ENCODE measurements at places on chromosomes 12 and 14.

DNA sequence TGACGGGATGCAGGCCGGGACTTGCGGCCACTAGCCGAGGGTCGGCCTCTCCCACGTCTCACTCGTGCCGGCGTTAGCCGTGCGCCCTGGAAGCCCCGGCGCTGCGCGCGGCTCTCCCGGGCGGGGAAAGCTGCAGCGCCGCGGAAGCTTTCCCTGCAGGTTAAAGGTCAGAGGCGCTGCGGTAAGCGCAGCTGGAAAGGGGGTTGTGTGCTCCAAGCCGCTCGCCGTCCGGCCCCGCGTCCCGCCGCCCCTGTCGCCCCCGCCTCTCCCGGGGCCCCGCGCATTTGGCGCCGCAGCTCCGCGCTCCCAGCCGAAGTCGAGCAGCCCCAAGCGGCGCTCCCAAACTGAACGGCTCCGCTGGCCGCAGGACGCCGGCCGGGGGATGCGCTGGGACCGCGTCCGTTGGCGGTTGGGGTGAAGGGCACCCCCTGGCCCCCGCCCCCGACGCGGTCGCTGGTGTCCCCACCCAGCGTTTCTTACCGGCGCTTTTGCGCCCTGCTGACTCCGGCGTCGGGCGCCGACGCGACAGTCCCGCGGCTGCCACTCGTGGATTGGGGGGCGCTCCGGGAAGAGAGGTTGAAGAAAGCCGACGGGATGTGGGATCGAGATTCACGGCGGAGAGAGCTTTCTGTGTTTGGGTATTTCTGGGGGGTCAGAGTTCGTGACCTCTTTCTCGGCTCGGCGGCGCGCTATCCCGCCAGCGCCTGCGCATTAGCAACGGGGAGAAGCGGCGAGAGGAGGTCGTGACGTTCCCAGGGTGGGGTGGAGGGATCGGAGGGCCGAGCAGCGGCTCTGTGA, at the start of gene NR2C1:
Gene NR2C1 (minus strand): TSS at position 719 of the 798 bp plus-strand sequence. CDS start 6,234 bp downstream, outside the sequence.
- DNase-seq = peak; percentile 94

DNA sequence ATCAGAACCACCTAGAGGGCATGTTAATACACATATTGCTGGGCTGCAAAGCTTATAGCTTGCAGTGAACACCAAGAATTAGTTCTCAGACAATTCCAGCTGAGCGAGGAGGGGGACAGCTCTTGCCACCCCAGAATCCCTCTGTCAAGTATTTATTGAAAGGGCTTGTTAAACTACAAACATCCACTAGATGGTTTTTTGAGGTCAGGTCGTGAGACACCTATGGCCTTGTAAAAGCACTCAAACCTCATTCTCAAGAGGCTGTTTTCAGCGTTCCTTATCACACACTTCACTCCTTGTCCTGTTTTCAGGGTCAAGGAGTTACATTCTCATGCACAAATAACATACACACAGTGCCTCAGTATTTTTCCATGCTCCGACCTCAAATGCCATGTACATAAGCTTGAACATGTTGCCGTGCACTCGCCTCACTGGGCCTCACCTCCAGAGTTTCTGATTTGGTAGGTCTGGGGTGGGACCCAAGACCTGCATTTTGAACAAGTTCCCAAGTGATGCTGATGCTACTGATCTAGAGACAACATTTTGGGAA, 98.8 kb upstream of the PTPRR start:
- DNase-seq = no peak

GRCh38 chr12:29081101-29081500, 68.0 kb upstream of the FAR2 start:
- no peak for DNase-seq

- DNase-seq = no peak
Observed at GRCh38 chr12:82673698-82674097, 13.0 kb upstream of the TMTC2 start.

- no peak for DNase-seq
Observed at GRCh38 chr14:62031504-62031903, 269.3 kb downstream of the SNAPC1 start.

DNA sequence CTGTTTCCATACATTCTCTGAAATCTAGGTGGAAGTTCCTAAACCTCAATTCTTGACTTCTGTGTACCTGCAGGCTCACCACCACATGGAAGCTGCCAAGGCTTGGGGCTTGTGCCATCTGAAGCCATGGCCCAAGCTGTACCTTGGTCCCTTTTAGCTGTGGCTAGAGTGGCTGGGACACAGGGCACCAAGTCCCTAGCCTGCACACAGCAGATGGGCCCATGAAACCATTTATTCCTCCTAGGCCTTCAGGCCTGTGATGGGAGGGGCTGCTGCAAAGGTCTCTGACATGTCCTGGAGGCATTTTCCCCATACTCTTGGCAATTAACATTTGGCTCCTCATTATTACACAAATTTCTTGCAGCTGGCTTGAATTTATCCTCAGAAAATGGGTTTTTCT, 40.0 kb upstream of the COCH start:
- DNase-seq = no peak

GRCh38 chr14:61643555-61643954, 51.8 kb upstream of the HIF1A start:
- peak; percentile 83 for DNase-seq

- DNase-seq = no peak
Observed at GRCh38 chr12:109458771-109459208, 18.3 kb downstream of the KCTD10 start.

- DNase-seq = no peak
Observed at GRCh38 chr12:111826316-111826715, 15.7 kb upstream of the MAPKAPK5 start.

GRCh38 chr12:120668091-120668867, 18.7 kb upstream of the MLEC start:
- DNase-seq = no peak

DNA sequence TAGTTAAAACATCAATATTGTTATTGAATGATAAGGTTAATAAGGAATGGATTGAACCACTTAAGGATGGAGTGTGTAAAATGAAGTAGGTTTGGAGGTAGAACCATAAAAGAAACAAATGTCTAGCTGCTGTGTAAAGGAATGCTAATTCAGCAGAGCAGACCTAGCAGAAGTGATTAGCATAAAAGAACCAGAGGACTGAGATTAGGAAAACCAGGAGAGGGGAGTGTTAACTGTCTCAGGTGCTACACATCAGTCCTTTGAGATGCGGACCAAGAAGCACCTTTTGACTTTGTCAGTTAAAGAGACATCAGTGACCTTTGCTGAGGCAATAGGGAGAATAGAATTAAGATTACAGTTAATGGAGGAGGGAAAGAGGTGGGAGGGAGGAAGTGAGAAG, 84.5 kb downstream of the PLEKHA5 start:
- no peak for DNase-seq

DNA sequence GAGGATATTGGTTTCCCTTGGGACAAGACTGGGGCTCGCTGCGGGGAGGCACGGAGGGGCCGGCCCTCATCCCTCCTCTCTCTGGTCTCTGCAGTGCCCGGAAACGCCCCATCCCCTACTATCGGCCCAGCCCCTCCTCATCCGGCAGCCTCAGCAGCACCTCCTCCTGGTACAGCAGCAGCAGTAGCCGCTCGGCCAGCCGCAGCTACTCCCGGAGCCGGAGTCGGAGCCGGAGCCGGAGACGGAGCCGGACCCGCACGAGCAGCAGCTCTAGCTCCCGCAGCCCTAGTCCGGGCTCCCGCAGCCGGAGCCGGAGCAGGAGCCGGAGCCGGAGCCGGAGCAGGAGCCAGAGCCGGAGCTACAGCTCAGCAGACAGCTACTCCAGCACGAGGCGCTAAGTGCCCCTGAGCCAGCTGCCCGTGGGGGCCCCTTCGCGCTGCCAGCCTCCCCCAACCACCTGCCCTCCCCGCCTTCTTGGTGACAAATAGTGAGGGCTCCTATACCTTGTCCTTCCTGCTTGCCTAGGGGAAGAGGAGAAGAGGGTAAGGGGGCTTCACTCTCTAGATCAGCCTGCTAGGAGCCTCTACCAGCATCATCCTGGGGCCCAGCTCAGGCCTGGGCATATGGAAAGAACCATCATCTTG, 22.2 kb upstream of the HSPB8 start:
- DNase-seq = no peak

GRCh38 chr12:107064243-107064642, 29.1 kb downstream of the CRY1 start:
- DNase-seq = no peak

DNA sequence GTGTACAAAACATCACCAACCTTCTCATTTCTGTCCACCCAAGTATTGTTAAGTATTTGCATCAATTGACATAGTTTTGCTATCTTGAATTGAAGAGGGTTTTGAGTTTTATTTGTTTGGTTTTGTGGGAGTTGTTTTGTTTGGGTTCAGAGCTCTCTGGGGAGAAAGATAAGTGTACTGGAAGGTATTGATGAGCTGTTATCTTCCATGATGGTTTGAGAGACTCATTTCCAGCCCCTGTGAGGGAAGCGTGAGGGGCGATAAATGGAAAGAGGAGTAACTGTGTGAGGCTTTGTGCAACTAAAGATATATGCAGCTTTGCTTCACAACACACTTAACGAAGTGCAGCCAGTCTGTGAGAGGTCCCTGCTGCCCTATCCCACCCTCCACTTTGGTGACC, 15.7 kb upstream of the CIPC start:
- no peak for DNase-seq

- no peak for DNase-seq
Observed at GRCh38 chr14:24741871-24742270, 107.9 kb upstream of the GZMB start.

DNA sequence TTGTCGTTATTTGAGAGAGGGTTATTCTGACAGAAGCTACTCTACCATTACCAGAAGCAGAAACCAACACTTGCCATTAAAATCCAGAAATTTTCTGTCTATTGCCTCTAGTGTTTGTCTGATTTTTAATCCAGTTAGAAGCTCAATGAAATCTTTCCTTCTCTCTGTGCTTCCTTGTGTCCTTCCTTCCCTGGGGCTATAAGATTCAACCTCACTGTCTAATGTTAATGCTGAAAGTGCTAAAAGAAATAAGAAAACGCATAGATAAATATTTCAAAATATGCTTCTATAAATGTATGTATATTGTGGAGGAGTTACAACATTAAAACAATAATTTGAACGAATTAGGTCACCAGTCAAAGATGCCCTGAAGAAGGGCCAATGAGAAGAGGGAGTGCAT, 120.8 kb downstream of the SEC23A start:
- DNase-seq = no peak

DNA sequence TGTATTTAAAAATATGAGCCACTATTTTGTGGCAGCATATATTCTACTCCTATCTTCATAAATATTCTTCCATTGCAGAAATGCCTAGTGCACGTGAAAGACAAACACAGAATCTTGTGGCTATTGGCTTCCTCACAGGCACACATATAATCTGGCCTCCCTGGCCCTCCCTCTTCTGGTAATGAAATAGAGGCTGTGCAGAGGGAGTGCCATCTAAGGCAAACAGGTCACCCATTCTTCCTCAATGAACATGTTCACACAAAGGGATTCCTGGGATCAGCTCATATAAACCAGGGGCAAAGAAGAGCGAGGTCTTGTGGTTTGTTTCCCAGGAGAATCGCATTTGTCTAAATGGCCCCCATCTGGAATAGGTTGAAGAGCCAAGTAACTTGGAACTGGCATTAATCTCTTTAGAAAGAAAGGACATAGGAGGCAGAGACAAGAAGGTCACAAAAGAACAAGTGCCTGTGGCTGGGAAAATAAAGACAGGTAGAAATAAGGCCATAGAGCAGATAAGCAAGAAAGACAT, 171.6 kb upstream of the PTPRQ start:
- no peak for DNase-seq

- no peak for DNase-seq
Observed at GRCh38 chr14:33794791-33795305, 156.0 kb downstream of the EGLN3 start.

DNA sequence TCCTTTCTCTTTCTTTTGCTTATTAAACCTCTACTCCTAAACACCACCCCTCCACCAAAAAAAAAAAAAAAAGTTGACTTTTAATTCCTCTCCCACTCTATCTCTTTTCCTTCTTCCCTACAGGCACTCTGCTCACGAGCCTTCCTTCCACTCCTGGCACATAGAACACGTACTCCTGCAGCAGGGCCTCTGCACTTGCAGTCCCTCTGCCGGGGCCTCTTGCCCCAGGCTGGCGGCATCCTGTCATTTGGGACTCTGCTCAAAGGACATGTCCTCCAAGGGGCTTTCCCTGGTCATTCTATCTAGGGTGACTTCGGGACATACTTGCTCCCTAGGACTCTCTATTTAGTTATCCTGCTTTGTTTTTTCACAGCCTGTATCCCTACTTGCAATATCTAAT, 7.7 kb downstream of the FOS start:
- peak; percentile 45 for DNase-seq

GRCh38 chr12:106897082-106897481, 58.6 kb upstream of the TMEM263 start:
- no peak for DNase-seq

DNA sequence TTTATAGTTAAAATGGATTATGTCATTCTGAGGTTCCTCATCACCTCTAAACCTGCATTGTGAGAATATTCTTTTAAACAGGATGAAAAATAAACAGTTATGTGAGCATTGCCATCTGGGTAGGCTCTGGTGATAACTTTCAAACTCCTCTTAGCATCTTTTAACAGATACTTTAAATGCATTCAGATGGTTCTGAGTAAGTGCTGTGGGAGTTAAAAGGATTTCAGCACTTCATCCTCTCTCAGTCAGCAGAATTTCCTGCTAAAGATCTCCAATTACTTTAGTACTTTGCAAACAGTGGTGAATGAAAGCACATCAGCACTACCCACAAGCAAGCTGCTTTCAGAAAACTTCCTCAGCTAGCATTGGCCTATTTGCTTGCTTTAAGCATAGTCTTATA, 59.3 kb upstream of the TMTC1 start:
- DNase-seq = no peak

GRCh38 chr12:52846356-52846970, 2.3 kb downstream of the KRT78 start:
- peak; percentile 56 for DNase-seq

- DNase-seq = no peak
Observed at GRCh38 chr14:79686196-79686595, 525.1 kb downstream of the DIO2 start.

GRCh38 chr14:102525219-102525928, 15.8 kb upstream of the ANKRD9 start:
- DNase-seq = peak; percentile 54

DNA sequence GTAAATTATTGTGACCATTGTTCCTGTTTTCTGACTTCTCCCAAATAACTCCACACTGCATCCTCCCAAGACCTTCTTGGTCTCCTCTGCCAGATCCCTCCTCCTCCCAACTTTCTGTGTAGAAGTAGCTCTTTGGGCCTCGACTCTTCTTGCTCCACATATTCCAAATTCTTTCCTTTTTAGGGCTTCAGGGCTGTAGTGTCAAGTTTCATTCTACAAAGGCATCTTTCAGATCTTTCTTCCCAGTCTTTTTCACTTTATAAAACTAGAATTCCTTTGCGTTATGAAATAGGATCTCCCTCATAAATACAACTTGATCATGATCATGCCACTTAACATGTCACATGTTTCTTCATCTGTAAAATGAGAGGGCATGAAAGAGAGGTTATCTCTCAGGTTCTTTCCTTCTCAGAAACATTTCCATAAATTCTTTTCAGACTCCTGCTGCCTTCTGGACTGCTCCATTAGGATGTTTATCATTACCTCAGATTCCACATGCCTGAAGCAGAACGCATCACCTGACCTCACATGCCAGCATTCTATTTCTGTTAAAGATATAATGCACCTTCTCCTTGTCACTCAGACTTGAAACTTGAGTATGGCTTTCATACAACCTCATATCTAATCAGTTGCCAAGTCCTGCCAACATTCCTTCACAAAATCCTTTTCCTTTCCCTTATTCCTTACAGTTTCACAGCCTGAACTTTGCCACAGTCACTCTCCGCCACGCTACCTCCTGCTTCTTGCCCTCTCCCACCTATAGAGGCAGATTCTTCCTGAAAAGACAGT, 8.5 kb downstream of the SLC38A1 start:
- no peak for DNase-seq

- DNase-seq = no peak
Observed at GRCh38 chr12:126051611-126052107, 986.4 kb downstream of the AACS start.

Data from inflammatory macrophage treated with lipopolysaccharide for 4 hours (primary cell).